Neural progenitor cell (in vitro differentiated cells): ENCODE measurements at places on chromosomes 16 and 17. TPM values are rescaled to one million over a fixed set of nuclear protein-coding genes. Genes with fewer than 3 reads are reported as not detected.

The SLC47A2 gene
- 0.39 and 0.43 TPM in 2 replicates for total RNA-seq

The BIRC5 gene
- 144 and 169 TPM in 2 replicates for total RNA-seq

DNA sequence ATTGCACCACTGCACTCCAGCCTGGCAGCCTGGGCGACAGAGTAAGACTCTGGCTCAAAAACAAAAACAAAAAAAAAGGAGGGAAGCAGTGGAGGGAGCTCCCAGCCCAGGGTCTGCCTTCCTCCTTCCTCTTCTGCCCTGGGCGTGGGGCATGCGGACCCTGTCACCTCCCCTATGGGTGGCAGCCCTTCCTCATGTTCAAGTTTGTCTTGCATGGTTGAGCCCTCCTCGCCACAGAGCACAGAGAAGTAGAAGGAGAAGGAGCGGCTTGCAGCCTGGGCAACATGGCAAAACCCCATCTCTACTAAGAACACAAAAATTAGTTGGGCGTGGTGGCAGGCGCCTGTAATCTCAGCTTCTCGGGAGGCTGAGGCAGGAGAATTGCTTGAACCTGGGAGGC lies 21.4 kb upstream of the TIMP2 start:
- no peaks in the 10 kb centered on the region for H3K4me1 ChIP-seq
- H3K4me3 ChIP-seq = no peak overlapping the region
- no peaks in the 10 kb centered on the region for H3K36me3 ChIP-seq
- H3K27ac ChIP-seq = no peak overlapping the region

- no peaks in the 10 kb centered on the region for H3K27me3 ChIP-seq
- H3K4me3 ChIP-seq = no peak overlapping the region
- DNase-seq = no peak
- H3K4me1 ChIP-seq = no peaks in the 10 kb centered on the region
- no peaks in the 10 kb centered on the region for H3K36me3 ChIP-seq
- H3K27ac ChIP-seq = no peak overlapping the region
These were observed 173.8 kb downstream of the KCNJ2 start for GRCh38 chr17:70343114-70343513.

The DUSP14 gene
- total RNA-seq = 17.3 and 21.6 TPM in 2 replicates

GRCh38 chr17:15958484-15958854 lies 13.5 kb downstream of the ADORA2B start:
- DNase-seq = no peak
- no peaks in the 10 kb centered on the region for H3K27me3 ChIP-seq
- H3K4me1 ChIP-seq = no peaks in the 10 kb centered on the region
- no peak overlapping the region for H3K27ac ChIP-seq
- no peaks in the 10 kb centered on the region for H3K36me3 ChIP-seq

- no peak overlapping the region for H3K27ac ChIP-seq
- H3K4me3 ChIP-seq = no peak overlapping the region
- H3K36me3 ChIP-seq = peaks cover 5% of the 10 kb centered on the region
- no peaks in the 10 kb centered on the region for H3K27me3 ChIP-seq
- H3K4me1 ChIP-seq = no peaks in the 10 kb centered on the region
These were observed 36.8 kb downstream of the WDR45B start for GRCh38 chr17:82611140-82612058.
